ENCODE measurements at places on chromosomes 3 and 15. TPM values are rescaled to one million over a fixed set of nuclear protein-coding genes. Genes with fewer than 3 reads are reported as not detected.

GRCh38 chr3:188695241-188695640 is 476.5 kb upstream of the TPRG1 start:
- DNase-seq, result peak; percentile 13

GRCh38 chr3:48413611-48414010 is 16.3 kb downstream of the PLXNB1 start:
- no peak for DNase-seq

DNA sequence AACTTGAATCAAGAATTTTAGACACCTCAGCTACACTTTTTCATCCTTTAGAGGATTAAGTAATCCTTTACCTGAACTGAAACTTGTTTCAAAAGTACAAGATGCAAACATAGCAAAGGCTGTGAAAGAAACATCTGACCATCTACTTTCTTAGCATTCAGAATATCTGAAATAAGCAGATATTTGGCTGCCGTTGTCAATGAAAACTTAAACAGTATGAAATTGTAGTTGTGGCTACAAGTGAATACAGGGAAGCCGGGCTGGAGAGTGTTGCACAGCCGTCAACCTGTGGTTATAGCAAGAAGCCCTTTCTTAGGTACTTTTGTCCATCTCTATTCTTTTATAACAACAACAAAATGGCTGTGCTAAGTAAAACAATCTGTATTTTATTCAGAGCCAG is 6.9 kb upstream of the CX3CR1 start:
- DNase-seq, result no peak

- DNase-seq, result peak; percentile 76
Observed at GRCh38 chr15:68252925-68253534, 23.5 kb upstream of the CLN6 start.

DNA sequence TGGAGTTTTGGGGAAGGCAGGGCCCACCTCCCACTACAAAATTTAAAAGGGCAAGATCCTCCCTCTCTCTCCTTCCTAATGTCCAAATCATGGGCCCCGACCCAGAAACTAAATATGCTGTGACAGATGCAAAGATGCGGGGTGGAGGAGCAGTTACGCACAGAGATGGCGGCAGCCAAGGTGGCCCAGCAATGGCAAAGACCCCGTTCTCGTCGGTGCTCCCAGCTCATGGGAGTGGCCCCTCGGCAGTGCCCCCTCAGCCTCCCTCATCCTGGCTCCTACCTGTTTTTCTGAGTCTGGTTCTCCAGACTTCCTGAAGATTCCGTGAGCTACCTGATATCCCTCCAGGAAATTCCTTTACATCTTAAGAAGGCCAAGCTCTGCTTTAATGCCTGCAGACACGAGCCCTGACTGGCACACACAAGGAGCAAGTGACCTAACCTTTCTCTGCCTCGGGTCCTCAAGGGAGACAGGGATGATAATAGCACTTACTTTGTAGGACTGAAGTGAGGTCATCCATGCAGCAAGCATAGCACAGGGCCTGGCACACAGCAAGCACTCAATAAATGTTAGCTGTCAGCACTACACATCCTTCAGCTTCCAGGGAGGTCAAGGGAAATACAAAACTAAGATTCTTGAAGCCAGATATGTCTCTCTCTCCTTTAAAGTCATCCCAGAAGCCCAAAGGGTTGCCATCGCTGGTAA is 103.5 kb downstream of the LSM3 start:
- DNase-seq, result no peak

GABRB3 gene
- 1.5 TPM for total RNA-seq

DNA sequence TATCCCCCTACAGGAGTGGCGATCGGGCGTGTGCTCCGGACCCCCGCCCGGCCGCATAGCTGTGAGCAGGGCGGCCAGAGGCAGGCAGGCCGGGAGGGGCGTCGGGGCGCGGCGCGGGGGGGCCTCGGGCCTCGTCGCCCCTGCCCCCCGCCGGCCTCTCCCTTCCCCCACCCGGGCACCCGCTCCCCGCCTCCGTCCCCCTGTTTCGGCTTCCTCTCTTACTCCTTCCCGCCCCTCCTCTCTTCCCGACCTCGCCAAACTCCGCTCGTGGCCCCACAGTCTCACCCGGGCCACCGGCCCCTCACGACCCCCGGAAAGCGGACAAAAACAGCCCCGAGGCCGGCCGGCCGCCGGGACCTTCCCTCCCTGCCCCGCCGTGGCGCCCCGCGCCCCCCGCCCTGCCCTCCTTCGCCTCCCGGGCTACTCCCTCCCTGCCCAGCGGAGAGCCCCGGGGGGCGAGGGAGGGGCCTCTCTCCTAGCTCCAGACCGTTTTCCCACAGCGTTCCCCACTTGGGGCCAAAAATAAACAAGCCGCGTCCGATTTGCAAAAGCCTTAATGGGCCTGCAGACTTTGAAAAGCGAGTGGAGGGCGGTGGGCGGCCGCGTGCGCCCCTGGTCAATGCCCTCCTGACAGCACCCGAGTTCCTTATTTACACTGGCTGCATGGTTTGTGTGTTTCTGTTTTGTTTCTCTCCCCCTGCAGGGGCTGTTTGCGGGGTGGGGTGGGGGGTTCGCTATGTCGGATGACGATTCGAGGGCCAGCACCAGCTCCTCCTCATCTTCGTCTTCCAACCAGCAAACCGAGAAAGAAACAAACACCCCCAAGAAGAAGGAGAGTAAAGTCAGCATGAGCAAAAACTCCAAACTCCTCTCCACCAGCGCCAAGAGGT is 1.0 kb downstream of the UBE2E1 start:
- peak; percentile 68 for DNase-seq

DNA sequence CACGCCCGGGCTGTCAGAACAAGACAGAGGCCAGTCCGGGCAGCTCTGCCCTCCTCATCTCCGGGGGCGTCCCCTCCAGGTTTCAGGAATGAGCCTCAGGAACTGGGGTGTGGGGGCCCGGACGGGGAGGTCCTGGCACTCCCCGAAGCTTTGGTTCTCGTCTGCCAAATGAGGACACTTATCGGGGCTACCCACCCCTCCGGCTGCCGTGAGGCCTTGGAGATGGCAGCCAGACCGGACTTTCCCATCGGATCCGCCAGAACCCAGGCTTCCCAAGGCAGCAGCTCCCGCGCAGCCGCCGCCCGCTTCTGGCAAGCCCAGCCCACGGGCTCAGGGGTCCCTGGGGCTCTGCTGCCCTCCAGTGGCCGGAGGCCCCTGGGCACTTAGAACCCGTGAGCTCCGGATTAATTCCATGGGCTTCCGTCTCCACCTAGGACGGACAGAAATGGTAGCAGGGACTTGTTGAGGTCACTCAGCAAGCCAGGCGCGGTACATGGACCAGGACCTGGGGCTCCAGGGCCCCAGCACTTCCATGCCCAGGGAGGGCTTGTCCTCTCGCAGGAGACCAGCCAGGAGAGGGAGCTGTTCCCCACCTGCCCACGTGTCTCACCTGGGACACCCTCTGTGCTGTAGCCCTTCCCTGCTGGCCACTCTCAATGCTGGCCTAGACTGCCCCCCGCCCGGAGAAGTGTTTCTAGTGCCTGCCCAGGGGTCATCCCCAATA is 89.4 kb downstream of the LINGO1 start:
- peak; percentile 82 for DNase-seq

DNA sequence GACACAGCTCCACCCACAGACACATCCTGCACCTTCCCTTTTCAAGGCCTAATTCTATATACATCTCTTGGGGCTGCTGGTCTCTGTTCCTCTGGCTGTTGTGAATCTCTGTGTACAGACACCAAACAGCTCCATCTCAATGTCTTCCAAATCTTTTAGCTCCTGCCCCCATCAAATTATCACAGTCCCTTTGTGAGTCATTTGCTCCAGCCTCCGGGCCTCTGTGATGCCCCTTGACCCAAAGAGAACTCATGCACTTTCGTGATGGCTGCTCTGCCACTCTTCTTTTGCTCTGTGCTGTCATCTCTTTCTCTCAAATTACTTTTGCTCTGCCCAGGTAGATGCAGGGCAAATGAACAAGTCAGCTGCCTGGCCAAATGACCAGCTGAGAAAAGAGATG is 369.0 kb upstream of the CDIN1 start:
- no peak for DNase-seq

SLC38A3 gene
- not detected for total RNA-seq

- no peak for DNase-seq
Observed at GRCh38 chr15:22911306-22911705, 68.9 kb downstream of the CYFIP1 start.

GRCh38 chr3:16606398-16606797 is 1.2 kb upstream of the DAZL start:
- no peak for DNase-seq

DNA sequence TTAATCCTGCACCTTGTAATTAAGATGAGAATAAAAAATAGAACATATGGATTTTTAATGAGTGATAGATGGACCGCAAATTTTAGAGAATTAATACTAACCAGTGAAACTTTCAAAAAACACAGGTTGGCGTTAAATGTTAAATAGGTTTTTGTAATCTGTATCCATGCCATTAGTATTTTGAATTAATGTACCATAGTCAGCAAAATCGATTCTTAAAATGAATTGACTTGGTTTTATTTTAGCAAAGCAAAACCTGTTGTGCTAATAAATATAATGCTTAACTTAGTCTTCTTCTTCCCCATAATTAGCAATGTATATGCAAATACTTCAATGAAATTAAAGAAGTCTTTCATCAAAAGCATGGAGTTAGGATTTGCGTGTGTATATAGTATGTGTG is 63.1 kb downstream of the EPHA6 start:
- no peak for DNase-seq

DNA sequence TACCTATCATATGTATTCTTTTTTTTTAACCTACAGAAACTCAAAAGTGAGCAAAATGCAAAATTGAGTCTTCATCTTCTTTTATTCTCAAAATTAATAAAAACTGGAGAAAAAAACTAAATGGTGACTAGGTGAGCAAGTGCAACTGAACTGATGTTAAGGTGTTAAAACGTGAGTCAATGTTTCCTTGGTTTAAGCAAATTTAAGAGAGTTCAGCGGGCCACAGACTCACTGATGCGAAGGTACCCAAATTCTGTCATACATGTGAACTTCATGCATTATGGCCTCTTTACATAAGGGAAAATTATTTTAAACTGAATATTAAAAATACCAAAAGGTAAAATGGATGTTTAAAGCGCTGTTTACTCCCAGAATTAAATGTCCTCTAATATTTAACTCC is 206.6 kb downstream of the FOXP1 start:
- DNase-seq, result no peak

EOMES gene
- under 0.01 TPM for total RNA-seq

DNA sequence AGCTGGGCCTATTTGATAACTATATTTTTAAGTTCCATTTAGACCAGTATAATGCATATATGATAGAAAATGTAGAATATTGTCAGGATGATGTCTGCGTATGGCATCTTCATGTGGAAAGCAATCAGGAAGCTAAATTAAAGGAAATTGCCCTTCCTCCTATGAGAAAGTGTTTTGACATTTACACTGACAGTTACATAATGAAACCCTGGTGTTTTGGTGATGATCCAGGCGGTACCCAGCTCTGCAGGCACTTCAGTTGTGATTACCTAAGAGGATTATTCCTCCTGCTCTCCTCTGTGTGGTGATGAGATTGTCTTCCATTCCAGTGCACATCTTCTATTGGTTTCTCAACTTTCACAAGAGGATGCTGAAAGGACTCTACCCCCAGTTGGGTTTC is 126.5 kb upstream of the MITF start:
- no peak for DNase-seq

ASB14 gene
- not detected for total RNA-seq

- no peak for DNase-seq
Observed at GRCh38 chr3:46236294-46237054, 5.8 kb upstream of the CCR3 start.

DNA sequence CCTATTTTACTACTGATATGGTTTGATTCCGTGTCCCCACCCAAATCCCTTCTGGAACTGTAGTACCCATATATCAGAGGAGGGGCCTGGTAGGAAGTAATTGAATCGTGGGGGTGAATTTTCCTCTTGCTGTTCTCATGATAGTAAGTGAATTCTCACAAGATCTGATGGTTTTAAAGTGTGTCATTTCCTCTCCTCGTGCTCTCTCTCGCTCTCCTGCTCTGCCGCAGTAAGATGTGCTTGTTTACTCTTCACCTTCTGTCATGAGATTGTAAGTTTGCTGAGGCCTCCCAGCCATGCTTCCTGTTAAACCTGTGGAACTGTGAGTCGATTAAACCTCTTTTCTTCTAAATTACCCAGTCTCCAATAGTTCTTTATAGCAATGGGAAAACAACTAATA is 81.2 kb upstream of the ZBTB20 start:
- no peak for DNase-seq

- no peak for DNase-seq
Observed at GRCh38 chr15:63970621-63971426, 75.5 kb downstream of the DAPK2 start.

OR4M2 gene
- not detected for total RNA-seq

DNA sequence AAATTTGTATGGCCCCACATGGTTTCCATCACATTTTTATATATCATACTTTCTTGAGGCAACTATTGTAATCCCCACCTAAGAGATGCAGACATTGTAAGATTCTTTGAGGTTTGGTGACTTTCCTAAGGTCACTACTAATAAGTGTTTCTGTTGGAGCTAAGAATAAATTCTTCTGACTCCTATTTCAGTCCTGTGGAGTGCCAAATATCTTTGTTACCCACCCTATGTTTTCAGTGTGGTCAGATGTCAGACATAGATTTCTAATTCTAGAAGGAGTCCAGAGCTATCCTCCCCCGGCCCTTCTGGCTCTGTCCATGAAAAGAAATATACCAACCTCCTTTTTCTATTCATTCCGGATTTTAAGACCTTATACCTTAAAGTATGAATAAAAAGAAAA is 46.2 kb upstream of the FILIP1L start:
- DNase-seq, result peak; percentile 65

GRCh38 chr15:95918525-95918924 is 412.0 kb upstream of the NR2F2 start:
- DNase-seq, result no peak

DNA sequence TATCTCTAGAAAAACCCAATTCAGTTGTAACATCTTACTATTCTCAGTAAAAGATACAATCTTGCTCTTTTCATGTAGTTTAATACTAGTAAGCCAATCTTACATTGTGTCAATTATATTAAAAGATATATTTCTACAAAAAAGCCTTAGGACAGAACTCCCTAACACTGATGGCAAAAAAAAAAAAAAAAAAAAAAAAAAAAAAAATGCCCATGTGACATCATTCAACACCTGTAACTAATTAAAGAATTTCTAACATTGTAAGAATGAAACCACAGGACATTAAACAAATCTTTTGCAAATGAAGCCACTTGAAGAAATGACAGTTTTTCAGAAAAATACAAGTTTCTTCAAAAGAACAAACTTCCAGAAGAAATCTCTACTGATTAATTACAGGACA is 119.8 kb downstream of the SUCLG2 start:
- DNase-seq, result no peak

- peak; percentile 82 for DNase-seq
Observed at GRCh38 chr3:161349529-161350312, 21.6 kb downstream of the SPTSSB start.

PIF1 gene
- total RNA-seq, result 3.1 TPM

HESX1 gene
- 0.99 TPM for total RNA-seq

All from fibroblast of lung (primary cell).